ENCODE measurements at places on chromosomes 2 and 18. TPM values are rescaled to one million over a fixed set of nuclear protein-coding genes. Genes with fewer than 3 reads are reported as not detected.
A peak's percentile ranks its signal among the peaks of the same experiment; 100 is the strongest.

DNA sequence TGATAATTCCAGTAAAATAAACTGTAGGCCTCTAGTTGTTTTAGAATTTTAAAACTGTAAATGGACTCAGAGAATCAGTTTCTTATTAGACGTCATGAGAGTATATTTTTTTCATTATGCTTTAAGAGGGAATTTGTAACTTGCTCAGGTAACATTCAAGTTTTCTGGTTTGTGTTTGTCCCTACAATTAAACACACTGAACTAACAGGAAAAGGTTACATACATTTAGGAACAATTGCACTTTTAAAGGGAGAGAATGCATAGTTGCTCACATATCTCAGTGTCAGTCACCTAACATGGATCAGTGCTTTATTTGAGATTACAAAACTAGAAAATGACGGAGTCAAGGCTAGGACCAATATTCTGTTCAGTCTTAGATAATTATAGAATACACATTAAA, 3.1 kb downstream of the COL3A1 start:
- DNase-seq, result no peak

GRCh38 chr2:67486041-67486796, 89.1 kb downstream of the ETAA1 start:
- DNase-seq, result peak; percentile 39

GRCh38 chr18:9135912-9136314, 668 bp upstream of the ANKRD12 start:
- no peak for DNase-seq

- peak; percentile 54 for DNase-seq
Measured at GRCh38 chr2:42136782-42137124, 32.4 kb upstream of the EML4 start.

DNA sequence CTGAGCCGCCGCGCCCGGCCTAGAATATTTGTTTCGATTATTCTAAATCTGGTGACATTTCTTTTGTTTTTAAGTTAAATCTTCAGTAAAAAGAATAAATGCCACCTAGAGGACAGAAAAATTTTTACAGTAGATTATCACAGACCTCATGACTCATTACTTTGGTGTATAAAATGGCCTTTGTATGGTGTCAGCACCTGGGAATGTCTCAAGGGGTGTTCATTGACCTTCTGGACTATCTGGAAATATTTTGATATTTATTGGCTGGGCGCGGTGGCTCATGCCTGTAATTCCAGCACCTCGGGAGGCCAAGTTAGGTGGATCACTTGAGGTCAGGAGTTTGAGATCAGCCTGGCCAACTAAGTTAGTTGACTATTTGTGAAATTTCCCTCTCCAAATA, 30.3 kb upstream of the SLC30A6 start:
- peak; percentile 77 for DNase-seq

GRCh38 chr18:63240531-63241316, 78.8 kb downstream of the BCL2 start:
- no peak for DNase-seq

GRCh38 chr2:1246239-1246638, 167.0 kb upstream of the TPO start:
- no peak for DNase-seq

GRCh38 chr18:29191263-29191662, 1014.3 kb upstream of the CDH2 start:
- DNase-seq, result peak; percentile 3

- DNase-seq, result no peak
Measured at GRCh38 chr18:55473058-55473457, 114.9 kb downstream of the TCF4 start.

DNA sequence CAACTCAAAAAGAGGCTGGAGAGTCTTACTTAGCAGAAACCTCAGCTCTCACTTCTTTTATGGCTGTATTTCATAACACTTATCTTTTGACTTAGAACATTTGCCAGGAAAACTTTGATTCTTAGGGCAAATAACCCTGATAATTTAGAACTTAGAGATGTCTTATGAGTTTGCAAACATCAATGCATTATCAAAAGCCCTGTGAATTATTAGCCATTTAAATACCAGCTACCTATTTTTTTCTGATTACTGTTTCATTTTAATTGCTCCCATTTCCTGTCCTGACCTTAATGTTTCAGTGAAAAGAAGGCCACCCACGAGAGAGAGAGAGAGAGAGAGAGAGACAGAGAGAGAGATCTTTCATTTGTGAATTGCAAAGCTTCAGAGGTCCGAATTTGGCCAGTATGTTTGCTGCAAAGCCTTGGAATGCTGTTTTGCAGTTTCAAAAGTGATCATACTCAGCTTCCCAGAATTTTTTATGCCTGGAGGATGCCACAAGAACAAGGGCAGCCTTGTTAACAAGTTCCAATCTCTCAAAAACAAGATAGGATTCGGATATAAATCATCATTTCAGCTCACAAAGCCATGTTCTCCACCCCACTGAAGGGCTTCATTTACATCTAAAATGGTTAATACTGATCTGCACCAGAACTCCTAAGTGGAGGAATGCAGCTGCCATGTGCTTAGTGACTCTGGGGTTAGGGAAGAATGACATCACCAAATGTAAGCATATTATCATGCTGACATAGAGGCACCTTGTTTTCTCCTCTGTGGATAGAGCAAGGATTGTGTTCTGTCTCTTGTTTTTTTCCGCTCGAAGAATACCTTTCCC, 478.2 kb downstream of the ARHGAP15 start:
- DNase-seq, result peak; percentile 43

- no peak for DNase-seq
Measured at GRCh38 chr2:151819920-151820319, 8.3 kb downstream of the ARL5A start.

GRCh38 chr2:158760887-158761286, 34.2 kb upstream of the DAPL1 start:
- DNase-seq, result no peak

DNA sequence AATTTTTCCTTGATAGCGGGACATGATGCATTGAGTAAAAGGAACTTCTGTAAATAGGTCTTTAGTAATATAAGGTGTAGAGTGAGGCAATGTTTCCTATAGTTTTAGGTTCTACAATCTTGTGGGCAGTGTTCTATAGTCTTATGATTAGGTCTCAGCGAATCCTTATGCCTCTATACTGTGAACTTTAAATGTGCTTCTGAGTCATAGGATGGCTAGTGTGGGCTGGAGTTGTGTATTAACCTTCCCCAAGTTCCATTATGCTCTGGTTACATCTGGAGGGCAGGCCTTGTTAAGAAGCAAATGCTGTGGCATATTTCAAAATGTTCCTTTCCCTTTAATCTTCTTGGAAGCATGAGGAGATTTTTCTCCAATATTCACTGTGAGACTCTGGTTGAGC, 73.5 kb downstream of the ROCK2 start:
- peak; percentile 46 for DNase-seq

- DNase-seq, result peak; percentile 23
Measured at GRCh38 chr2:24917086-24917485, 3.0 kb downstream of the ADCY3 start.

- DNase-seq, result peak; percentile 55
Measured at GRCh38 chr2:96090196-96090926, 26.0 kb downstream of the ADRA2B start.

- DNase-seq, result no peak
Measured at GRCh38 chr2:207008105-207008990, 69.0 kb downstream of the CPO start.

DNA sequence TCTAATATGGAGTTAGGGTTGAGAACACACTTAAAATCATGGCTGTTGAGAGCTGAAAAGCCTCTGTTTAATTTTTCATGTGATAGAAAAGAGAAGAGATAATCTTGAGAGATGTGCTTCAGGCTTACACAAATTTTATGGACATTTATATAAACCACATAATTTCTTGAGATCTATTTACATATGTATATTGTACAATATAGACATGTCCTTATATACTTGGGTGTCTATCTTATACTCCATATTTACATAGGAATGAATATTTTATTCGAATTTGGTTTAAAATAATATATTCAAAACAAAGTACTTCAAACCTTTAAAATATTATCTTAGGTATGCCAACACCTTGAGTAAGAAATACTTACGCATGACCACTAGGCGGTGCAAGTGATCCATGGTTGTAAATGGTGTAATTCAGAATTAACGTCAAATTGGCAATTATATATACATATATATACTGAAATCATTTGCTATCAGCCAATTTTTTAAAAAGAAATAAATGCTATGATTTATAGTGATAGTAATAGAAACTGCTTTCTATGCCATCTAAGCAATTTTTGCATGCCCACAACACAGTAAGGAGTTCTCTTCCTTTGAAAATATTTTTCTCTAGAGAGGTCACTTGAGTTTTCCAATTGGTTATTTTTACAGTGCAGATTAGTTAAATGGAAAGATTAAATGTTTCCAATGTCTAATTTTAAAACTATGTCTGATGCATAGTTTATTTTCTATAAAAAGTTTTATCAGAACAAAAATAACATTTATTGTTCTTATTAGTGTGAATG, 37.6 kb upstream of the SPAG16 start:
- peak; percentile 20 for DNase-seq

GRCh38 chr2:152617456-152618192, 99.6 kb downstream of the PRPF40A start:
- DNase-seq, result peak; percentile 16

- DNase-seq, result no peak
Measured at GRCh38 chr2:83386549-83386948, 1072.5 kb downstream of the SUCLG1 start.

- no peak for DNase-seq
Measured at GRCh38 chr2:196287523-196287922, 116.1 kb upstream of the STK17B start.

DNA sequence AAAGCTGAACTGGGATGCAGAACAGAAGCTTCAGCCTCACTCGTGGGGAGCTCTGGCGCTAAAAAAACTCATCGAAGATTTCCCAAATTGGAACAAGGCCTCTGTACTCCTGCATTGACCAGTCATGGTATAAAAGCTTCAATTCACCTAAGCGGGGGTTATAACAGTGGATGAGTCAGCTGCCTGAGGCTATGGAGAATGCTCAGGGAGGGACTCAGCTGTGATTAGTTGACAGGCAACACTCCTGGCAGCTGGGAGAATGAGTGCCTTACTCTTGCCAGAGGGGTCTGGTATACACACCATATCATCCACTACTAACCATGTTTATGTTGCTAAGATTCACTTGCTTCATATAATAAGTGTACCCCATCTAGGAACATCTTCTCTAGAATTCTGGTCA, 350.6 kb upstream of the VRK2 start:
- no peak for DNase-seq

- DNase-seq, result no peak
Measured at GRCh38 chr18:32455361-32455760, 15.3 kb downstream of the GAREM1 start.

- peak; percentile 23 for DNase-seq
Measured at GRCh38 chr2:241892299-241893137, 23.0 kb downstream of the RTP5 start.

DNA sequence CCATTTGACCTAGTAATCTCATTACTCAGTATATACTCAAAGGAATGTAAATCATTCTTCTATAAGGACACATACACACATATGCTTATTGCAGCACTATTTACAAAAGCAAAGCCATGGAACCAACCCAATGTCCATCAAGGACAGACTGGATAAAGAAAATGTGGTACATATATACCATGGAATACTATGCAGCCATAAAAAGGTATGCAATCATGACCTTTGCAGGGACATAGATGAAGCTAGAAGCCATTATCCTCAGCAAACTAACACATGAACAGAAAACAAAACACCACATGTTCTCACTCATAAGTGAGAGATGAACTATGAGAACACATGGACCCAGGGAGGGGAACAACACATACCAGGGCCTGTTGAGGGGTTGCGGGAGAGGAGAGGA, 214.5 kb downstream of the NBAS start:
- DNase-seq, result no peak

- peak; percentile 45 for DNase-seq
Measured at GRCh38 chr2:176240301-176240700, 28.9 kb upstream of the MTX2 start.

GRCh38 chr2:224569654-224570053, 15.5 kb downstream of the CUL3 start:
- DNase-seq, result no peak

GRCh38 chr2:176080540-176081375, 3.0 kb downstream of the EVX2 start:
- DNase-seq, result no peak

DNA sequence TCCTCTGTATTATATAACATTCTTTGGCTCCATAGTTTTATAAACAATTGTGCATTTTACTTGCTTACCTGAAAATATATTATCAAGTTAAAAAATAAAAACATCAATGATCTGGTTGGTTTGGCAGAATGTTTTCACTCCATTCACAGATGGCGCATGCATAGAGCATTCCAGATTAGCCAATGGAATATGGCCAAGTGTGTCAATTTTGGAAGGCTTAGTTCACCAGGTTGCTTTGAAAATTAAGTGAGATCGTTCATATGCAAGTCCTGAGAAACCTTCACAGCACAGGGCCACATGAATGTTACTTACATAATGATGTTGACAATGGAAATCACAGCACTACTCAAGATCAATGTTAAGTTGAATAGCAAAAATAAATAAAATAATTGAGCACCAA, 335.7 kb downstream of the GRB14 start:
- DNase-seq, result no peak

GRCh38 chr18:54713386-54713785, 114.9 kb upstream of the RAB27B start:
- DNase-seq, result no peak

DNA sequence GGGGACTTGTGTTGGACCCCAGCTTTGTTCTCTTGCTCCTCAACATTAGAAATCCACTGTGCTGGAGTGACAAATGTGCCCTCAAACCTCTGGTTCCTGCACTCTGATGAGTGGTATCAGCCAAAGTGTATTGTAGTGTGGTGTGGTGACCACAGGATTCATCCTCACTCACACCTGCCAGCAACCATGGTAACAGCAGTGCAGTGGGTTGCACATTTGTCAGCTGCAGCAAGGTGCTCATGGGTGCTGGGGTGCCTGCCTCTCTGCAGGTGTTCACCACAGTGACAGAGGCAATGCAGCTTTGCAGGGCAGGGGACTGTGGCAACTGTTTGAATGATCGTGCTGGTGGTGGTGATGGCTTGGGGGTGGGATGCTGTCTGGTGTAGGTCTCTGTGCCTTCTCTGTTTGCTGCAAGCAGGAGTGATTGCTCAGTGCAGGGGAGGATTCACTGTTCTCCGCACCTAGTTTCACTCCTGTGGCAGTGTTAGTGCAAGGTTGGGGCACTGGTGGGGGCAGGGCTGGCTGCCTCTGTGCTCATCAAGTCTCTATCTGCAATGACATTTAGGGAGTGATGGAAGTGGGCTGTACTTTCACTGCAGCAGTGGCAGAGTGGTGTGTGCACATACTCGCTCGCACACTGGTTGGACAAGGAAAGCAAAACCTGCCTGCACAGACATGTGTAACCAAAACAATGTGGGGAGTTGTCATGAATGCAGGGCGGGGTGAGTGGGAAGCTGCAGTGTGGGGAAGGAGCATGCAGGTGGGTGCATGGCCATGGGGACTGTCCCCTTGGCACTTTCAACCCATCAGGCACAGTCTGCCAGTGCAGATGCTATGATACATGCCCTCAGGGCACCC, 301.1 kb downstream of the PIK3C3 start:
- no peak for DNase-seq

PLEKHH2 gene
- 1.1 TPM for total RNA-seq

BCL11A gene
- total RNA-seq, result 32.0 TPM

KYNU gene
- total RNA-seq, result 0.72 TPM

SLC5A7 gene
- total RNA-seq, result 0.05 TPM

NIF3L1 gene
- 17.8 TPM for total RNA-seq

PDE11A gene
- 0.89 TPM for total RNA-seq

SATB2 gene
- 11.6 TPM for total RNA-seq

STEAP3 gene
- 38.8 TPM for total RNA-seq

SERPINB13 gene
- not detected for total RNA-seq

HDAC4 gene
- total RNA-seq, result 11.8 TPM

IL18RAP gene
- total RNA-seq, result not detected

TRIM43 gene
- total RNA-seq, result not detected

TUBA4B gene
- total RNA-seq, result not detected

YPEL5 gene
- total RNA-seq, result 162 TPM
